CD8-positive, alpha-beta memory T cell (primary cell): ENCODE measurements at places on chromosomes 12 and 14.

- no peak for DNase-seq
These were observed 34.8 kb upstream of the CLEC14A start for GRCh38 chr14:38290601-38291188.

- DNase-seq = no peak
These were observed 10.9 kb downstream of the CLEC7A start for GRCh38 chr12:10119066-10119465.

GRCh38 chr12:127531542-127531941, 735.4 kb upstream of the TMEM132C start:
- DNase-seq = no peak

DNA sequence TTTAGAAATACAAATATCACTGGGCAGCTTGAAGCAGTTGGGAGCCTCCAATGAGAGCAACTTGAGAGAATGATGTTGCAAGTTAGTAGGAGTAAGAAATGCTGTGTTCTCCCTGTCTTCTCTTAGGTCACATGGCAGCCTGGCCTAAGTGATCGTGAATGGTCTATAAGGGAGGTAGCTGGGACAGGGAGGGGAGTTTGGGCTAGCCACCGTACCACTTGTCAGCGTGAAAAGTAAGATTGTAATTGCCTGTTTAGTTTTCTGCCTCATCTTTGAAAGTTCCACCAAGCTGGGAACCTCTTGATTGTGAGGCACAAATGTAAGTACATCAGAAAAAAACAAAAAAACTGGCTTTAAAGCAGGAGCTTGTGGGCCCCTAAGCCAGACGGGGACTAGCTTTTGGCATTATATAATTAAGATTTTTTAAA, 36.4 kb downstream of the MDM2 start:
- no peak for DNase-seq

DNA sequence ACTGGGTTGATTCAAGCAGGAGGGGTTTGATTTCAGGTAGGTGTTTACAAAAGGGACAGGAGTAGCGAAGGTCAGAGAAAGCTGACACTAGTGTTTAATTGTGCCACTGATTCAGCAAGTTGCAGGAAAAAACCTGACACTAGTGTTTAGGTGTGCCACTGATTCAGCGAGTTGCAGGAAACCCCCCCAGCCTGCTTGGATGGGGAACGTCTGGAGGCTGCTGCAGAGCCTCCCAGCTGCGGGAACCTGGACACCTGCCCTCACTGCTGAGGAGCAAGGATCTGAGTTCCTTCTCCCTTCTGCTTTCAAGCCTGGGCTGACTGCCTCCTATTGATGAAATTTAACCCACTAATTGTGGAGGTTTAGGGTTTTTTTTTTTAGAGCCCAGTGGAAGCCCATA, 84.2 kb downstream of the AVPR1A start:
- no peak for DNase-seq

DNA sequence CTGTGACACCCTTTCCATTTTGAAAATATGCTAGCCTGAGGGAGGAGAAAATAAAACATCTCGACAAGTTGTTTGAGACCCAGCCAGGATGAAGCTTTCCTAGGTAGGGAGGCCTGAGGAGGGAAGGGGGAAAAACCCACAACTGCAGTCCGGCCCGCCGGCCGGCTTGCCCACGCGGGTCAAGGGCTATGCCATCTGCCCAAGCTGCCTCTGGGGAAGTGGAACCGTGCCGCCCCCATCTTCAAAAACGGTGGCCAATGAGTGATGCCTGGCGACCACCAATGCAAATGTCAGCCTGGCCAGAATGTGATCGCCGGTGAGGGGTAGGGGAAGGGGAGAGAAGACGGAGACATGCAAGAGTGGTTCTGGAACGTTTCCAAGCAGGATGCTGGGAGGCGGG, 263.5 kb upstream of the ALG10B start:
- DNase-seq = no peak

GRCh38 chr14:78608998-78609787, 439.0 kb downstream of the NRXN3 start:
- DNase-seq = no peak

DNA sequence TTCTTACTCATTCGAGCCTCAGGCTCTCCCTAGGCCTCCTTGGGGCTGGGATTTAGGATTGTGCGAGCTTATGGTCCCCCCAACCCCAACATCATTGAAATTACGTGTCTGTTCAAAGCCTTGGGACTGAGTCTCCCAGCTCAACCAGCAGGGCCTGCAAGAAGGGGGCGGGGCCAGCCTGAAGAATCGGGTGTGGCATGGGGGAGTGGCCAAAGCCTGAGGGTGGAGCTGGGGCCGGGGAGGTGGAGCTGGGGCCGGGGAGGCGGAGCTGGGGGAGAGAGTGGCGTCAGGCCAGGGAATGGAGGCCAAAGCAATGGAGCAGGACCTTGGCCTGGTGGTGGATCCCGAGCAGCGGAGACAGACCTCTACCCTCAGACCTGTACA, 24.3 kb upstream of the HSPB8 start:
- DNase-seq = no peak
